ENCODE measurements at places on chromosomes 3 and 15.

GRCh38 chr15:94547711-94548110, 316.4 kb downstream of the MCTP2 start:
- no peak for DNase-seq
- no peak overlapping the region for H3K27ac ChIP-seq
- H3K4me1 ChIP-seq, result no peaks in the 10 kb centered on the region

DNA sequence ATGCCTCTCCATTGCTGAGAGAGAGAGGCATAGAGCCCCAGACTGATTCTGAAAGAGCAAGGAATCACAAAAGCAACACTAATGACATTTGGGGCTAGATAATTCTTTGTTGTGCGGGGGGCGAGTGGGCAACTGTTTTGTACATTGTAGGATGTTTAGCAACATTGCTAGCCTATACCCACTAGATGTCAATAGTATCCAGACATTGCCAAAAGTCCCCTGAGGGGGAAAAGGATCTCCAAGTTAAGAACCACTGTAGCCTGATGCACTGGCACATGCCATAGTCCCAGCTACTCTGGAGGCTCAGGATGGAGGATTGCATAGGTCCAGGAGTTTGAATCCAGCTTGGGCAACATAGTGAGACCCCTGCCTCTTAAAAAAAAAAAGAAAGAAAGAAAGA, 22.8 kb upstream of the GOLM2 start:
- no peak for DNase-seq
- H3K27ac ChIP-seq, result no peak overlapping the region
- no peaks in the 10 kb centered on the region for H3K27me3 ChIP-seq
- no peaks in the 10 kb centered on the region for H3K4me1 ChIP-seq

DNA sequence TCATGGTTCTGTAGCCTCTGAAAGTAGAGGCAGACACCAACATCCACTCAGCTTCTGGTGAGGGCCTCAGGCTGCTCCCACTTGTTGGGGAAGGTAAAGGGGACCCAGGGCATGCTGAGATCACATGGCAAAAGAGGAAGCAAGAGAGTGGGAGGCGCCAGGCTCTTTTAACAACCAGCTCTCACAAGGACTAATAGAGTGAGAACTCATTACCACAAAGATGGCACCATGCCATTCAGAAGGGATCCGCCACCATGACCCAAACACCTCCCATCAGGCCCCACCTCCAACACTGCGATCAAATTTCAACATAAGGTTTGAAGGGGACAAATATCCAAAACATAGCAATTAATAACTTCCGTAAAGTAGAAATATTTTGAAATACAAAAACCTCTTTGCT, 192.3 kb downstream of the OCA2 start:
- no peaks in the 10 kb centered on the region for H3K4me1 ChIP-seq
- no peak overlapping the region for H3K27ac ChIP-seq
- no peaks in the 10 kb centered on the region for H3K36me3 ChIP-seq
- H3K4me3 ChIP-seq, result no peak overlapping the region
- no peaks in the 10 kb centered on the region for H3K27me3 ChIP-seq

- no peaks in the 10 kb centered on the region for H3K4me1 ChIP-seq
- no peaks in the 10 kb centered on the region for H3K27me3 ChIP-seq
- H3K36me3 ChIP-seq, result no peaks in the 10 kb centered on the region
- no peak overlapping the region for H3K4me3 ChIP-seq
- DNase-seq, result no peak
- no peak overlapping the region for H3K27ac ChIP-seq
Observed at GRCh38 chr15:55420171-55420866, 12.0 kb downstream of the PIERCE2 start.

DNA sequence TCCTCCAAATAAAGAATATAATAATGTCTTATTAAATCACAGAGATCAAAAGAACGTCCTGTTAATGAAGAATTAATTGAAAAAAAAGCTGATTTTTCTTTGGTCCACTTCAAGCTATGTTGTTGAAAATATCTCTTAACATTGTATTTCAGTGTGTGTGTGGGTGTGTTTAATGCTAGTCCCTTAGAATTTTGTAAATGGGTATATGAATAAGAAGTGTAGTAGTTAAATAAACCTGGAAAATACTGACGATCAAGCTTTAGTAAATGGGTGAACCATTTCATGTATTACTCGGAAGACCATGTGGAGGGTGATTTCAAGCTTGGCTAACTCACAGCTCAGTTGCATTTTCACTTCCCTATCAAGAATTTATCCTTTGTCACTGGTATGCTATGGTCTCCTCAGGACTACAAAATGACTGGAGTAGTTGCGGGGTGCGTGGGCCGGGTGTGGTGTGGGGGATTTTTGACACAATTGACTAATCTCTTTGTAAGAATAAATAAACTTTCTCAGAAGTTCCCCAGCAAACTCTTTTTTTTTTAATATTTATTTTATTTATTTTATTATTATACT, 586.4 kb downstream of the GRM7 start:
- no peaks in the 10 kb centered on the region for H3K27me3 ChIP-seq
- no peaks in the 10 kb centered on the region for H3K36me3 ChIP-seq
- no peaks in the 10 kb centered on the region for H3K4me1 ChIP-seq
- no peak for DNase-seq
- H3K27ac ChIP-seq, result no peak overlapping the region

GRCh38 chr15:68301301-68301700, 23.8 kb downstream of the FEM1B start:
- H3K27me3 ChIP-seq, result no peaks in the 10 kb centered on the region
- no peak overlapping the region for H3K27ac ChIP-seq
- H3K4me1 ChIP-seq, result peaks cover 16% of the 10 kb centered on the region
- no peaks in the 10 kb centered on the region for H3K36me3 ChIP-seq
- DNase-seq, result no peak
- no peak overlapping the region for H3K4me3 ChIP-seq

DNA sequence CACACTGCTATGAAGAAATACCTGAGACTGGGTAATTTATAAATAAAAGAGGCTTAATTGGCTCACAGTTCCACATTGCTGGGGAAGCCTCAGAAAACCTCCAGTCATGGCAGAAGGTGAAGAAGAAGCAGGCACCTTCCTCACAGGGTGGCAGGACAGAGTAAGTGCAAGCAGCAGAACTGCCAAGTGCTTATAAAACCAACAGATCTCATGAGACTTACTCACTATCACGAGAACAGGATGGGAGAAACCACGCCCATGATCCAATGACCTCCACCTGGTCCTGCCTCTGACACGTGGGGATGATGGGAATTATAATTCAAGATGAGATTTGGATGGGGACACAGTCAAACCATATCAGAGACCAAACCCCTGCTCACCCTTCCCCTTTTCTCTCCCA, 75.0 kb downstream of the TRIM69 start:
- H3K4me1 ChIP-seq, result no peaks in the 10 kb centered on the region
- no peaks in the 10 kb centered on the region for H3K36me3 ChIP-seq
- no peaks in the 10 kb centered on the region for H3K27me3 ChIP-seq

DNA sequence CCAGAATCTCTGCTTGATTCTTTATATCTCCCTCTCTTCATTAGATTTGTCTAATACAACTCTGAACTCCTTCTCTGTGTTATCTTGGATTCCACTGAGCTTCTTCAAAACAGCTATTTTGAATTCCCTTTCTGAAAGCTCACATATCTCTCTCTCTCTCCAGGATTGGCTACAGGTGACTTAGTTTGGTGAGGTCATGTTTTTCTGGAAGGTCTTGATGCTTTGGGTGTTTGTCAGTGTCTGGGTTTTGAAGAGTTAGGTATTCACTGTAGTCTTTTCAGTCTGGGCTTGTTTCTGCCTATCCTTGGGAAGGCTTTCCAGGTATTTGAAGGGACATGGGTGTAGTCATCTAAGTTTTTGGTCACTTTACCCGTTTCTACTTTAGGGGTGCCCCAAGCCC, 781.8 kb downstream of the FHIT start:
- H3K36me3 ChIP-seq, result no peaks in the 10 kb centered on the region
- no peaks in the 10 kb centered on the region for H3K27me3 ChIP-seq
- H3K4me3 ChIP-seq, result no peak overlapping the region
- no peak overlapping the region for H3K27ac ChIP-seq
- H3K4me1 ChIP-seq, result no peaks in the 10 kb centered on the region
- DNase-seq, result no peak

DNA sequence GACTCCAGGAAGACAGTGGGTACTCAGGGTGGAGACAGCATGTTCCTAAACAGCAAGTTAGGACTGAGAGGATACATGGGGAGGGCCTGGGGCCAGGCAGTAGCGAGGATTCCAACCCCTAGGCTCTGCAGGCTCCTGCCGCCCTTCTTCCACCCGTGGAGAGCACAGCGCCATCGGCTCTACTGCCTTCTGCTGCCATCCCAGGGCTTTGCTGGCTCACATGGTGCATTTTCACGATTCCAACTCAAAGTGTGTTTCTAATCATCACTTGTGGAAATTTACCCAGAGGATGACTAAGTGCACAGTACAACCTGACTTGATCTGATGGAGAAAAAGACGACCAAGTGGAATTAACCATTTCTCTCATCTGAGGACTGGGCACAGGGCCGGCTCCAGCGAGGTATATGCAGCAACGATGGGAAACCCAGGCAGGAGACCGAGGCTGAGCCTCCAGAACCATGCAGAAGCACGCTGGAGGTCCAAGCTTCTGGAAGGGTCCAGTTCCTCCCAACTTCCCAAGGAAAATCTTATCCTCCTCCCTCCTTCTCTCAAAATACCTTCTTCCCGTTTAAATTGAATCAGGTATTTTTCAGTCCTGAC, 104.6 kb downstream of the LRIG1 start:
- peaks cover 31% of the 10 kb centered on the region for H3K4me1 ChIP-seq
- peaks cover 52% of the 10 kb centered on the region for H3K36me3 ChIP-seq
- no peaks in the 10 kb centered on the region for H3K27me3 ChIP-seq
- H3K4me3 ChIP-seq, result no peak overlapping the region
- H3K27ac ChIP-seq, result no peak overlapping the region

DNA sequence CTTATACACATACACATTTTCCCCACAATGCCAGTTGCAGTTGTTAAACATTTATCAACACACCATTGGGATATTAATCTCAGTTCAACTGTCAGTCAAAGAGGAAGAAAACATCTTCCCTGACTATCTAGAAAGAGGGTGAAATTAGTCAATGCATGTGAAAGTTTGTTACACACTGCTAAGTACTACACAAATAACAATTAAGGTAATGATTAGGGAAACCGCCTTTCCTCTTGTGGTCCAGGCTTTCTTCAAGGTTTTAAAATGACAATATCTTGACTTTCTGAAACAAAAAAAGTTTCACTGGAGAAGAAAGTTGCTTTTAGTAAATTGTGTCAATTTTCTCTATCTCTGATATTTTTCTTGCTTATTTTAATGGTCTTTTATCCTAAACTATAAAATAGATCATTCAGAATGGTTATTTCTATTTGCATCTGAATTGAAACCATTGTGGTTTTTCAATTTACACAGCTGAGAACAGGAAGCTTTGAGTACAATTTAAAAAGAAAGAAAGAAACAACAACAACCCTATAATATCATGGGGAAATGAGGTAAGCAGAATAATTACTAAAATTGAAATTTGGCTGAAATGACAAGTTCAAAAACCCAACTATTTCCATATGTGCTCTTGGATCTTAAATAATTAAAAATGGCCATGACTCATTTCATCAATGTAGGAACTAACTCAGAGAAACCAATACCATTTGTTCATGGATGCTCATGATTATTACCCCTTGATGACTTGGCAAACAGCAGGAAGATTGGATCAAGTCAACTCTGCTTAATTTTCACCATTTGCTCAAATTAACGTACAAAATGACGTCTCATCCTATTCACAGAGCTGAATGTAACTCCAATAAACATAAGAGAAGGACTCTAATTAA, 31.7 kb downstream of the GPR149 start:
- no peaks in the 10 kb centered on the region for H3K36me3 ChIP-seq
- H3K27me3 ChIP-seq, result no peaks in the 10 kb centered on the region
- DNase-seq, result no peak
- H3K4me1 ChIP-seq, result no peaks in the 10 kb centered on the region
- no peak overlapping the region for H3K27ac ChIP-seq

DNA sequence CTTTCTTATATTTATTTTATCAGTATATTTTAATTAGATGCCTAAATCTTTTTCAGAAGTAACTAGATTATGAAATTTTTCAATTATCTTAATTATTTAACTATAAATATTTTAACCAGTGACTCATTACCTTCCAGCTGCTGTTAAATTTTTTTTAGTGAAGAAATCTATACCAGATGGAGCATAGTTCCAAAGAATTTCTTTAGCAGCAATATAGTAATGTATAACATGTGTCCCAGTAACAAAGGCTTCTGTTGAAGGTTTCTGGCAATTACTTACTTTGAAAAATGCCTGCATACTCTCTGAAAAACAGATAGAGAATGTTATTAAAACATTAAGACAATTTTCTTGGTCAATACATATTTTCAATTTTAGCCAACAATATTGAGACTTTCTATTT, 45.1 kb upstream of the CP start:
- no peaks in the 10 kb centered on the region for H3K36me3 ChIP-seq
- no peak overlapping the region for H3K27ac ChIP-seq
- no peak overlapping the region for H3K4me3 ChIP-seq
- H3K27me3 ChIP-seq, result no peaks in the 10 kb centered on the region

DNA sequence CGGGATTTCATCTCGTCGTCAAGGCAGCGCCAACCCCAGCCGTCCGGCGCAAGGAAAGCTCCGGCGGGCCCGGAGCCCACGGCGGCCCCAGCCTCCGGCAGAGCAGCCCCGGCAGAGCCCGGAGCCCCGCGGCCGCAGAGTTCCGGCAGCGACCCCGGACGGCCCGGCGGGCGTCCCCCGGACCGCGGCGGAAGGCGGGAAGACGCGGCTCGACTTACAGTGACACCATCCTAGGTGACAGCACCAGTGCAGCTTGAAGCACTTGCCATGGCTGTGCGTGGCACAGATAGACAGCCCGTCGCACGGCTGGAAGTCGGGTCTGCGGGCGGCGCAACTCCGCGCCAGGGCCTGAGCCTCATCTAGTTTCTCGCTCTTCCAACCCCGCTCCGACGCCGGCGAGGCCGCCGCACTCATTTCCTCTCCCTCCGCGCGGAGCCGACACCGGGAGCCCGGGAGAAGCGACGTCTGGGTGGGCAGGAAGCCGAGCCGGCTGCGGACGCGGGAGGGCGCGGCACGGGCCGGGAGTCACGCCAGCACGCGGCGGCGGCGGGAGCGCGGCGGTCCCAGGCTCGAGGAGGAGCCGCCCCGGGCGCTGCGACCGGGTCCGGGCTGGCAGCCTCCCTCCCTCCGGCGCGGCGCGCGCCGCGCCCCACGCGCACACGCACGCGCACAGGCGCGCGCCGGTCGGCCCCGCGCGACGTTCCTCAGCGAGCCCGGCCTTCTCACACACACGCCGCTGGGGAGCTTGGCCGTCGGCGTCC, at the start of gene C3orf70:
Gene C3orf70 (minus strand): TSS at position 651 of the 761 bp plus-strand sequence. CDS start 237 bp downstream, at position 414.
- DNase-seq, result no peak
- no peaks in the 10 kb centered on the region for H3K36me3 ChIP-seq
- peak within 1 kb of the TSS; percentile 42 for H3K4me3 ChIP-seq
- peaks cover 9% of the 10 kb centered on the region for H3K4me1 ChIP-seq

GRCh38 chr15:81983497-81983896, 62.3 kb downstream of the MEX3B start:
- no peak overlapping the region for H3K27ac ChIP-seq
- H3K27me3 ChIP-seq, result no peaks in the 10 kb centered on the region
- H3K36me3 ChIP-seq, result no peaks in the 10 kb centered on the region
- no peaks in the 10 kb centered on the region for H3K4me1 ChIP-seq
- no peak overlapping the region for H3K4me3 ChIP-seq

GRCh38 chr15:73049564-73050215, 2.6 kb upstream of the NEO1 start:
- DNase-seq, result no peak
- H3K27me3 ChIP-seq, result no peaks in the 10 kb centered on the region
- no peak overlapping the region for H3K4me3 ChIP-seq
- no peak overlapping the region for H3K27ac ChIP-seq

Data from CD4-positive, alpha-beta T cell (primary cell).